Activated naive CD4-positive, alpha-beta T cell treated with Interleukin-2 at 50 U/mL for 16 hours (primary cell): ENCODE measurements at places on chromosomes 1 and 21.

- DNase-seq, result no peak
Measured at GRCh38 chr1:177959811-177960515, 9.9 kb downstream of the SEC16B start.

GRCh38 chr1:186999506-186999905 is 170.8 kb downstream of the PLA2G4A start:
- DNase-seq, result no peak

GRCh38 chr1:226846786-226847185 is 23.6 kb upstream of the PSEN2 start:
- no peak for DNase-seq

GRCh38 chr1:20174937-20175666 is 10.8 kb upstream of the UBXN10 start:
- DNase-seq, result no peak

GRCh38 chr1:119711804-119712341 is at the start of gene PHGDH:
TSS of gene PHGDH (plus strand) at chr1:119711934. CDS start at chr1:119712023, 89 bp downstream.
- peak; percentile 31 for DNase-seq

DNA sequence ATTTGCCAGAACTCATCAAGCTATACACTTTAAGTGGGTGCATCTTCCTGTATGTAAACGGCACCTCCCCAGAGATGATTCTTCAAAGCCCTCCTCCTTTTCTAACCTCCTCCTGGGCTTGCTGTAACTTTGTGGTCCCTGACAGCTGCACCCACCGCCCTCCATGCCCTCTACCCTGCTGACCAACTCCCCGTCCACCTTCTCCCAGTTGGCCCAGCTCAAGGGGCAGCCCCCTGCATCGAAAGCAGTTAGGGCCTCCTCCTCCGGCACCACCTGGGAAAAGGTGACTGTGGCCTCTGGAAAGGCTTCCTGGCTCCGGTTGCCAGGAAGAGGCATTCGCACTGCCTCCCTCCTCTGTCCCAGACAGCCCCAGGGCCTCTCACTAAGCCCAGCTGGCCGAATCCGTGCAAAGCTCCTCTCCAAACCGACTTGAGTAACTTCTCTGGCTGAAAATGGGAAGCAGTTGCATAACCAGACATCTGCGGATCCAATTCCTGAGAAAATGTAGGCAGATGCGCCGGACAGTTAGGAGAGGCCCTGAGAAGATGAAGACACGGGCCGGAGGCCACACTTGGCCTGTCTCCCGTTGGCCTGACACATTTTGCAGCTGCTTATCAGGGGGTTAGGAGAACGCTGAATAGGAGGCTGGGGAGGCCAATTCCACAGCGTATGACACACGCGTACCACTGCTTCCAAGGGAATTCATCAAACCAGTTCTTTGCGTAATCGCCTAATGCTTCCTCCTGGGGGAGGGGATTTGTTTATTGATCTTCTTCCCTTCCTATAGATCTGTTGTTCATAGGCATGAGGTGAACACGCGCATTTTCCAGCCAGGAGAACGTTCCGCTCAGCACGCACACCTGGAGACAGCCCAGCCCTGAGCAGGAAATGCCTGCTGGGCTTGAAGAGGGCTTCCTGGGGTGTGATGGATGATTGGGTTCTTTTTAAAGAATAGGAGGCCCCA is 48.7 kb upstream of the COL6A2 start:
- DNase-seq, result no peak

- DNase-seq, result no peak
Measured at GRCh38 chr1:234164098-234164709, 209.1 kb upstream of the COA6 start.

DNA sequence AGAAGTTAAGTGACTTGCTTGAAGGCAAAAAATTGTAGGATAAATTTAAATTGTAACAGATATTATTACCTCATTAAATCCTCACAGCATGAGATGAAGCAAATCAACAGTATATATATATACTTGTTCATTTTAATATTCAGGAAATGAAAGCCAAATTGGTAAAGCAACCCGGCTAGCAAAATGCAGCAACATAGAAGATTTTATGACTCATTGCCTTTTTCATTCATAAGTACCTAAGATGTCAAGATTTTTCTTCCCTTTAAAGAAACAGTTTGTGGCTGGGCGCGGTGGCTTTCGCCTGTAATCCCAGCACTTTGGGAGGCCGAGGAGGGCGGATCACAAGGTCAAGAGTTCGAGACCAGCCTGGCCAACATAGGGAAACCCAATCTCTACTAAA is 190.5 kb upstream of the NRIP1 start:
- no peak for DNase-seq

- DNase-seq, result peak; percentile 54
Measured at GRCh38 chr1:230208619-230209261, 141.7 kb downstream of the GALNT2 start.

- no peak for DNase-seq
Measured at GRCh38 chr1:33863779-33864178, at the start of gene HMGB4. TSS of gene HMGB4 (plus strand) at chr1:33864079. CDS start at chr1:33864192, 113 bp downstream.

DNA sequence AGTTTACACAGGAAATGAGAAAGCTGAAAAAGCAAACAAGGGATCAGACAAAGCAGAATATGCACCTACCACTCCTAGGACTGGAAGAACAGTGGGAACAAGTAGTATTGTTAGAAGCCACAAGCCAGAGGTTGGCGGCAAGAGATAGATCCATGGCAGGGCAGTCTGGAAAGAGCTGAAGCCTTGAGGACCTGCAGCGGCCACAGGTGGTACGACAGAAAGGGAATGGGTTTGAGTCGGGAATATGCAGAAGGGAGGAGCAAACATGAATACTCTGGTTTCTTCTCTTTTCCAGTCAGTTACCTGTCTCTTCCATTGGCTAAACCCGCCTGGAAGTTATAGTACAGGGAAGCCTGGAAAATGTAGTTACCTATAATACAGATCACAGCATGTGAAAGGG is 3.9 kb upstream of the PCNX2 start:
- no peak for DNase-seq

DNA sequence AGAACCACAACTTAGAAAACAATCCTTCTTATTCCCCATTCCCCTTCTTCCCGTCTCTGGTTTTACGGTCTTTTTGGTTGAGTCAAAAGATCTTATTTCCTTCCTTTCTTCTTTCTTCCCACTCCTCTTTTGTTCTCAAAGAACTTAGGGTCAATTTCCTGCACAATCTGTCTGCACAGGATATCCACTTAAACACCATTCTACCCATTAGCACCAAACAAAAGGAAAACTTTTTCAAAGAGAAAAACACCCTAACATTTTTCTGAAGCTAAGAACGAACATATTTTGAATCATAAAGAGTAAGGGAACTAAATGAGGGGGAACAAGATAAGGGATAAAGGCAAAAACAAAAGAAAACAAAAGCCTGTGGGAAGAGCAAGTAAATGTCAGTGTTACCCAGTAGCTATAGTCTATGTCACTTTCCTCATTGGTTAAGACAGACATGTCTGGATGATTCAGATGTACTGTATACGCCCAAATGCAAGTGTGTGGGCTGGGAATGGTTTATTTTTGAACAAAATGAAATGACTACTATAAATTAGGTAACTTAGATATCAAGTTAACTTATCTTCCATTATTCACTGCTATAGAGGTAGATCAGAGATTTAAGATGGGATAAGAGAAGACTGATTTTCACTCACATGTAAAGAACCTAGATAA is 59.9 kb downstream of the TOR3A start:
- peak; percentile 58 for DNase-seq

DNA sequence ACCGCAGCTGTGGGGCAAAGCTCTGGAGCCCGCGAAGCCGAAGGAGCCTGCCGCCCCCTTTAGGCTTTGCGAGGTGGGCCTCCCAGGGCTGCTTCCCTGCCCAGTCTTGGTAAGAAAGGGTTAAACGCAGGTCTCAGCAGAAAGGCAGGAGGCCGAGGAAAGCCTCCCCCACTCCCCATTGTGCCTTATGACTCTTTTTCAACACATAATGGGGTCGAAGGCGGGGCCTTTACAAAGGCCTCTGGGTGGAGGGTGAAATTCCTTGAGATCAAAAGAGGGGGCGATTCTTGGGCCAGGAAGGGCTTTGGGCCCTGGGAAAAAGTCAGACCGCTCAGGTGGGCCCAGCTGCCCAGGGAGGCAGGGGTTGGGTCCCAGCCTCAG is 880 bp downstream of the ALPL start:
- no peak for DNase-seq

DNA sequence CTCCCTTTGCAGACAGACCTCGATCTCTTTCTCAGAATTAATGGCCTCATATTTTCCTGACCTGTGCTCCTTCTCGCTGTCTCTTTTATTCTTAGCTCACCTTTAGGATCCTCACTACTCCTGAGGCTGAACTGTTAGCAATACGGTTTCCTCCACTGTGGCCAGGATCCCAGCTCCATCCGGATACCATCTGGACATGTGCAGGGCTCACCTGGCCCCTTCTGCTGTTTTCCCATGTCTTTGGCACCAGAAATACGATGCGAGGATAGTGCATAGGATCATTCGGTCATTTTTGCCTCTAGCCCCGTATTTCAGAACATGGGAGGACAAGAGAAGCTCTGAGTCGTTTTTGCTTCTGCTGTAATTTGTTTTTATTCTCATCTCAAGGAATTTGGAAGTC is 108.5 kb upstream of the KIF26B start:
- no peak for DNase-seq

GRCh38 chr1:70324683-70325082 is 29.8 kb downstream of the ANKRD13C start:
- no peak for DNase-seq

- no peak for DNase-seq
Measured at GRCh38 chr1:15472587-15472986, 3.3 kb upstream of the CELA2B start.

DNA sequence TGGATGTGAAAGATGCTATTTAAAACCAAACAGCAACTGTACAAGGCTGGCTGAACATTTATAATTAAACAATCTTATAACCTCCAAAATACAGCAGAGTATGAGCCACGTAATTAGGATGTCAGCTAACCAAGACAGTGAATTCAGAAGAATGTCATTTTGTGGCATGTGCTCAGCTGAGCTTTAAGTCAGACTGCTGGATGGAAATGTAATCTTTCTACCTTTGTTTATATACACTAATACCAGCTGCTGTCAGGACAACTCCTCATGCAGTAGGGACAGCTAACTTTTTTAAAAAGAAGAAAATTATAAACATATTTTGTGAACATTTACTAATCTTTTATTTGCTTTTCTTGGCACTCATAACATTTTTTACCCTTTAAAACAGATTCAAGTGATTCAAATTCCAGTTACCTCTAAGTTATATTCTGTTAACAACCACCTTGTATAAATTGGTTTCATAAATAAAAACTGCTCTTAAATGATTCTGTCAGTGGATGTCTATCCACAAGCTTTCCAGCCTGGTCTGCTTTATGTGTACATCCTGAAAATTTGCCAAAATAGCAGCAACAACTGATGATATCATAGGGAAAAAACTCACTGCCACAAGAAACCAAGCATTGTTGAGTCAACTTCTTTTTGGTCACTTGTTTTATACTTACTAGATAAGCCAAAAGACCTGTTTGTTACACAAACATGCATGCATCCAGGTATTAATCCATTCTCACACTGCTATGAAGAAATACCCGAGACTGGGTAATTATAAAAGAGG is 36.1 kb downstream of the DPH5 start:
- no peak for DNase-seq

DNA sequence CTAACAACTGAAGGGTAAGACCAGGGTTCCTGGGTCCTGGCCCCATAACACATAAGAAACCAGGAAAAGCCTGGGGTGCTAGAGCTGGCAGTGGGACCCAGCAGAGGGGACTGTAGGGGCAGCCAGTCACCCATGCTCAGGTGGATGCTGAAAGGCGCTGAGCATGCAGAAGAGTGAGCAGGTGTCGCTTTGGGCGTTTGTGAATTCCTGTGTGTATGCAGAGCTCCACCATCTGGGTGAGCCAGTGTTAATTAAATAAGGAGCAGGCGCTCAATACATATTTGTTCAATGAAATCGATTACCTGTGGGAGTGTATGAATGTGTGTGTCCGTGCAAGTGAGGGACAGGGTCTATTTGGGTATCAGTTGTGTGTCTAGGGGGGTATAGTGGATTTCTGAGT is 499 bp downstream of the C1QA start:
- DNase-seq, result no peak

DNA sequence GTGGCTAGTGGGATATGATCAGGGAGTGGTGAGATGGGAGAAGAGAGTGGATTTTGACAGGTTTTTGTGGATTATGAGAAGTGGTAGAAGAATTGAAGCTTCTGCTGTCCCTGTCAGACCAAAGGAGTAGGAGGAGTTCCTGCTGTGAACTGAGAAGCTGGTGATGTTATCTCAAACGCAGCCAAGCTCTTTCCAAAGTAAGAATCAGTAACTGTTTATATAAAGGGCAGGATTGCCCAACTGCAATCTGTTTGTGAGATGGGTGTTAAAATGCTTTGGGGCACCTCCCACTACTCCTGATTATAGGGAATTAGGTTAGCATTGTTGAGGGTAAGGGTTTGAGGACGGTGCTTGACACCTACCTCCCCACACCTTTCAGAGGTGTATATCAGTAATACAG is 60.5 kb upstream of the USP25 start:
- no peak for DNase-seq

DNA sequence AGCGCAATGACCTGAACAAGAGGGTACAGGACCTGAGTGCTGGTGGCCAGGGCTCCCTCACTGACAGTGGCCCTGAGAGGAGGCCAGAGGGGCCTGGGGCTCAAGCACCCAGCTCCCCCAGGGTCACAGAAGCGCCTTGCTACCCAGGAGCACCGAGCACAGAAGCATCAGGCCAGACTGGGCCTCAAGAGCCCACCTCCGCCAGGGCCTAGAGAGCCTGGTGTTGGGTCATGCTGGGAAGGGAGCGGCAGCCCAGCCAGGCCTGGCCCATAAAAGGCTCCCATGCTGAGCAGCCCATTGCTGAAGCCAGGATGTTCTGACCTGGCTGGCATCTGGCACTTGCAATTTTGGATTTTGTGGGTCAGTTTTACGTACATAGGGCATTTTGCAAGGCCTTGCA is 5.4 kb upstream of the CCDC28B start:
- DNase-seq, result no peak

DNA sequence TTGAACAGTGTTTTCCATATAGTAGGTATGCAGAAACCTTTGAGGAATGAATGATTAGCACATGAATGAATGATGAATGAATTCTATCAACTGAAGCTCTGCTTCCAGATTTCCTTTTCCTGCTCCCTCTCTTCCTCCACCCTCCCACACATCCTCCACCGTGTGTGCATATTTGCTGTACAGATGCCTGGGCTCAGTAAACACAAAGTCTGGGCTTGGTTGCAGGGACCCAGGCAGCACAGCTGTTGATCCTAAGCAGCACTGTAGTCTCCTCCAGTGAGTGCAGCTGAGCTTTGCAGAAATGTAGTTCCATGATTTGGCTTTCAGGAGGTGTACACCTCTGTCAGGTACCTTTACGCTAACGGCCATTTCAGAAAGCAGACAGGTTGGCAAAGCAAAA is 611.7 kb downstream of the NUF2 start:
- no peak for DNase-seq
